ENCODE measurements at places on chromosomes 2 and 18. TPM values are rescaled to one million over a fixed set of nuclear protein-coding genes. Genes with fewer than 3 reads are reported as not detected.

The SESTD1 gene
- total RNA-seq = 15.3 TPM

The ANKRD62 gene
- not detected for total RNA-seq

The SPHKAP gene
- not detected for total RNA-seq

The C2orf92 gene
- total RNA-seq = not detected

The FBXO41 gene
- total RNA-seq = 0.05 TPM

The SRSF7 gene
- 109 TPM for total RNA-seq

The CCNT2 gene
- total RNA-seq = 10.4 TPM

The SETBP1 gene
- not detected for total RNA-seq

The GORASP2 gene
- 86.9 TPM for total RNA-seq

The ZNF521 gene
- total RNA-seq = 18.1 TPM

The C18orf32 gene
- total RNA-seq = 30.2 TPM

The DNAH6 gene
- under 0.01 TPM for total RNA-seq

The MEP1B gene
- total RNA-seq = not detected

The GALNT1 gene
- total RNA-seq = 101 TPM

The HJURP gene
- 22.9 TPM for total RNA-seq

The LRP2 gene
- total RNA-seq = not detected

The OTX1 gene
- total RNA-seq = 0.10 TPM

The ANKRD30BL gene
- total RNA-seq = not detected

The KRTCAP3 gene
- not detected for total RNA-seq

The TEKT4 gene
- total RNA-seq = not detected

The DSG4 gene
- not detected for total RNA-seq

The CHST10 gene
- 10.4 TPM for total RNA-seq

The DNER gene
- total RNA-seq = 2.6 TPM

The IMPACT gene
- total RNA-seq = 25.1 TPM

The DYNAP gene
- total RNA-seq = not detected

The LDLRAD4 gene
- total RNA-seq = 0.59 TPM

The TMEM247 gene
- not detected for total RNA-seq

The MEIS1 gene
- 0.79 TPM for total RNA-seq

The DSG1 gene
- not detected for total RNA-seq

The MYO7B gene
- 0.27 TPM for total RNA-seq

The RAX gene
- total RNA-seq = not detected

The INPP1 gene
- total RNA-seq = 37.2 TPM

The PROC gene
- total RNA-seq = not detected

The ALPP gene
- total RNA-seq = not detected

The RESP18 gene
- total RNA-seq = not detected

The BBS5 gene
- 3.5 TPM for total RNA-seq

The TMEM178A gene
- not detected for total RNA-seq

The GCG gene
- total RNA-seq = not detected

The THAP4 gene
- 55.7 TPM for total RNA-seq

The ACADL gene
- total RNA-seq = not detected

The UPP2 gene
- not detected for total RNA-seq
